ENCODE measurements at places on chromosomes 6 and 20.

- no peak for DNase-seq
These were observed 72.4 kb upstream of the XRN2 start for GRCh38 chr20:21230686-21231085.

- no peak for DNase-seq
These were observed 14.7 kb downstream of the UQCC2 start for GRCh38 chr6:33696548-33697518.

- DNase-seq = no peak
These were observed 87.6 kb upstream of the MC3R start for GRCh38 chr20:56160956-56161355.

GRCh38 chr6:101662111-101662897, 268.8 kb downstream of the GRIK2 start:
- no peak for DNase-seq

DNA sequence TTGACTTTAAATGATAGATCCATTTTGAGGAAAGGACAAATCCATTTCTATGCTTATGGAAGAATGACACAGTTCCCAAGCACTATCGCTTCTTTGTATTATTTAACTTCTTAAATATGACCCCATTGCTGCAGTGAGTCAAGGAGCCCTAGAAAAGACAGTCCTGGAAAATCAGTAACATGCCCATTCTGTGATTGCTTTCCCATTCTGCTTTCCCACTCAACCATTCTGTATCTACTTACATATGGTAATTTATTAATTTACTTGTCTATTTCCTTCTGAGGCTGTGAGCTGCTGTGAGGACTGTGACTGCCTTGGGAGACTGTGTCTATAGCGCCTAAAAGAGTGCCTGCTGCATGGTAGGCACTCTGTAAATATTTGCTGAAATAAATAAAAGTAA, 85.4 kb upstream of the TMEM30A start:
- DNase-seq = no peak

- no peak for DNase-seq
These were observed 6.6 kb downstream of the HTR1E start for GRCh38 chr6:86943819-86944407.

GRCh38 chr6:117508450-117508971, 26.0 kb downstream of the DCBLD1 start:
- no peak for DNase-seq

- no peak for DNase-seq
These were observed 443.9 kb downstream of the CDKAL1 start for GRCh38 chr6:20978151-20978614.

DNA sequence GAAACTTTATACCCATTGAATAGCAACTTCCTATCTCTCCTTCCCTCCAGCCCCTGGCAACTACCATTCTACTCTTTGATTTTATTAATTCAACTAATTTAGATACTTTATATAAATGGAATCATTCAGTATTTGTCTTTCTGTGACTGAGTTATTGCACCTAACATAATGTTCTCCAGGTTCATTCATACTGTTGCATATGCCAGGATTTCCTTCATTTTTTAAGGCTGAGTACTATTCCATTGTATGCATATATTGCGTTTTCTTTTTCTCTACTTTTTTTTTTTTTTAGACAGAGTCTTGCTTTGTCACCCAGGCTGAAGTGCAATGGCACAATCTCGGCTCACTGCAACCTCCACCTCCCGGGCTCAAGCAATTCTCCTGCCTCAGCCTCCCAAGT, 49.5 kb upstream of the BEND6 start:
- no peak for DNase-seq

DNA sequence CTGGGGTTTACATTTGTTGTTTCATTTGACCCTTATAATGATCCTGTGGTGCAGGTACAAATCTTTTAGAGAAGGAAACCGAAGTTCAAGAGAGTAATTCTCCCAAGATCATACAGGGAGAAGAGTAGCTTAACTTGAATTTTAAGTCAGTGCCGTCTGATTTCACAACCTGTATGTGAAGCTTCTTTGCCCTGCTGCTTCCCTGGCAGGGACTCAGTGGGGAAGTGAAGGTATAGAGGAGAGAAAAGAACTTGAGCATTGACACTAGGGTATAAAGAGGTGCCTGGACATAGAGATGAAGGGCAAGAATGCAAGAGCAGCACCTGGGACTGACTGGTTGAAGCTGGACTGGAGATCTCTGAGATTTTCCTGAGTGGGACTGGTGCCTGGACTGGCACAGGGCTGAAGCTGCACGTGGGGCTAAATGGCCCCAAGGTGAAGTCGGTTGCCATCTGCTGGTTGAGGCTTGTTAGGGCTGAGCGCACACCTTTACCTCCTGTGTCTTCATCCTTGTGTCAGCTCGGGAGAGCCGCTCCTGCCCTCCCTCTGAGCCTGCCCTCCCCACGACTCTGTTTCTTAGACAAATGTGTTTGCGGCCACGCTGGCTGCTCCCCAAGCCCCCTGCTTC, 41.8 kb downstream of the FARS2 start:
- DNase-seq = peak; percentile 17

- no peak for DNase-seq
These were observed 1.2 kb upstream of the NTSR1 start for GRCh38 chr20:62707276-62707920.

DNA sequence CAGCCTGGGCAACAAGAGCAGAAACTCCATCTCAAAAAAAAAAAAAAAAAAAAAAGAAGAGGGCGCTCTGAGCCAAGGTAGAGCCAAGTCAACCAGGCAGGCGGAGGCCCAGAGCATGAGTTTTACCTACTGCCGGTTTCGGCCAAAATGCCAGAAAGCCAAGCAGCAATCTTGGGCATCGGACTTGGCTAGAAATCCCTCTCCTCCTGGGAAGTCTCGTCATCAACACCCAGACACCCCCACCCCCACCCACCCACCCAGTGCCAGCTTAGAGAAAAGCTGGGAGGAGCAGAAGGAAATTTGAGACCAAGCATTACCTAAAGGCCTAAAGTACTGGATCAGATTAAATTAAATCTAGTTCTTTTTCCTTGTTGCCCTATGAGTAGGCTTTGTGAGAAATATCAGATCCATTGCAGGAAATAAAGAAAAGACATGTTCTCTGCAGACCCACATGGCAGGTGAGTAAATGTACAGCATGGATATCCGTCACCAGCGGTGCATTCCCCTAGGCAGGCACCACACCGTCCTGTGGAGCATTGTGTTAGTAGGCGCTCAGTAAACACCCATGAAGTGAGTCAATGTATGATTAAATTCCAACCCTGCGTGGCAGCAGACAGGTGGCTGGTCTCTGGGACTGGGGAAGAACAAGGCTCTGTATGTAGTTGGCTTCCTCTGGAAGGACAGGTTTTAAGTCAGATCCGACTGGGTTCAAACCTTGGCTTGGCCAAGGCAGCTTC, 21.0 kb downstream of the RIPOR3 start:
- no peak for DNase-seq

DNA sequence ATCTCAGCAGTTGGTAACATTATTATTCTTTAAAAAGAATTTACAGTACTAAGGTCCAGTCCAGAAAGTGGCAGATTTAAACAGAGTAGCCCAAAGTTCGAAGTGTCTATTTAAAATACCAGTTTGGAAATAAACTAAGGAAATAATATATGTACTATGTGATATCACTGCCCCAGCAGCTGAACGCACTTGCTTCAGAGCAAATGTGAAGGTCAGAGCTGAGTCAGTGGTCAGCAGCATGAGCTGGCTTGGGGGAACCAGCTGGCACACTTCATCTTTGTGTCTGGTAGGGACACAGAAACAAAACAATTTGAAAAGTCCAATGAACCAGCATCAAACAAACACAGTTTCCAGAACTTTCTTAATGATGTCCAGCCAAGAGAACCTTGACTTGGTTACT, 15.4 kb downstream of the TMEM14B start:
- DNase-seq = no peak

DNA sequence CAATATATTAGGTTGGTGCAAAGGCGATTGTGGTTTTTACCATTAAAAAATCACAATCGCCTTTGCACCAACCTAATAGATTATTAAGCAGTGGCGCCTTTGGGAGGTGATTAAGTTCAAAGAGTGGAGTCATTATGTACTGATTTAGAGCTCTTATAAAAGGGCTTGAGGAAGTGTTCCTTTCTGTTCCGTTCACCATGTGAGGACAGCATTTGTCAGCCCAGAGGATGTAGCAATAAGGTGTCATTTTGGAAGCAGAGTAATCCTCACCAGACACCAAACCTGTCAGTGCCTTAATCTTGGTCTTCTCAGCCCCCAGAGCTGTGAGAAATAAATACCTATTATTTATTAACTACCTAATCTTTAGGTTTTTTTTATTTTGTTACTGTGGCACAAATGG, 542.1 kb upstream of the MAN1A1 start:
- DNase-seq = no peak

DNA sequence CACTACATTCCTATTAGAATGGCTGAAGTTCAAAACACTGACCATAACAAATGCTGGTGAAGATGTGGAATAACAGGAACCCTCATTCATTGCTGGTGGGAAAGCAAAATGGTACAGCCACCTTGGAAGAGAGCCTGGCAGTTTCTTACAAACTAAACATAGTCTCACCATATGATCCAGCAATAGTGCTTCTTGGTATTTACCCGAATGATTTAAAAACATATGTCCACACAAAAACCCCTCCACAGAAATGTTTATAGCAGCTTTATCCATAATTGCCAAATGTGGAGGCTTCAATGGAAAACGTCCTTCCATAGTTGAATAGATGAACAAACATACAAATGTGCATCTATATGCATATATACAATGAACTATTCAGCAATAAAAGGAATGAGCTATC, 330.8 kb downstream of the BTBD3 start:
- DNase-seq = no peak

DNA sequence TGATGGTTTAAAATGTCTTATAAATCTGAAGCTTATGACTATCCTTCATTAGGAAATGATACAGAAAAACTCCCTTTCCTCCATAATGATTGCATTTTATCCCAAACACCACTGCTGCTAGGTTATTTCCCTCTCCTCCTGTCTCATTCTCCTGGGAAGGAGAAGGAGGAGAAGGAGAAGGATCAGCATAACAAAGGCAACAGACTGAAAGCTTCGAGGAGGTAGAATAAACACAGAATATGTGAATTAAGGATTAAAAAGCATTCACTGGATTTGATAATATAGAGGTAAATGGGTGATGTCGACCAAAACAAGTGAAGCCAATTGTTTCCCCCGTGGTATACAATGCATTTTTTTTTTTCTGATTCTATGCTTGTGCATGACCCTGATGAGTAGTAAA, 82.0 kb downstream of the WASF1 start:
- DNase-seq = no peak

DNA sequence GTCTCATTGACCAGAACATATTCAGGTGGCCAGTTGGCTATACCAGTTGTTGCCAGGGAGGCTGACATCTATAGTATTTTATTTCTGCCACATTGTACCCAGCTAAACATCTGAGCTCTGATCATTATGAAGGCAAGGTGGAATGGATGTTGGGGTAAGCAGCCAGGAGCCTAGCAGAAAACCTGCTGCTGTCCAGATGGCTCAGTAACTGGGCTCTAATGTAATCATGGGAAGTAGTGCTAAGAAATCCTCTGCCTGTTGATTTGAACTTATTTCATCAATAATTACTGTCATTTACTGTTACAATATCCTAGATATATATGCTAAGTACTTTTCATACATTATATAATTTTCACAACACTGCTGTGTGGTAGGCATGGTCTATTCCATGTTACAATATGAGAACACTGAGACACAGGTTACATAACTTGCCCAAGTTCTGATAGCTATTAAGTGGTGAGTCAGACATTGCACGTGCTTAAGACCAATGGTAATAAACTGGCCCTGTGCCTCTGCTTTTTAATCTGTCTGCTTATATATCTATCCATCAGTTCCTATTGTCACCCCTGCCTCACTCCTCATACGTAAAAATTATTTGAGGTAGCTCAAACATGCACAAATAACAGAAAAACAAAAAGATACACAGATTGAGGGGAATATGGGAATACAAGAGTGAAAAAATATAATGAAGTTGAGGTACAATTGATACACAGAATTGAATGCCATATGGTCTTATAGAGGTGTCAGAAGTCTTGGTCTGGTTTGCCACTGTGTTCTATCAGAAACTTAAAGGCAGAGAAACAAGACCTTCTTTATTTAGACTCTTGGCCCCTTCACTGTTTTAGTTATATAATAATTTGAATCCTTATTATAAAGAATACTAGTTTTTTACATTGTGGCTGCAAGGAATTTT, 25.2 kb downstream of the TBPL1 start:
- no peak for DNase-seq

- no peak for DNase-seq
These were observed 65.7 kb downstream of the SCP2D1 start for GRCh38 chr20:18879262-18879661.

GRCh38 chr6:109019911-109020310, 74.7 kb downstream of the SESN1 start:
- DNase-seq = no peak

GRCh38 chr6:3843379-3844096, 5.6 kb upstream of the FAM50B start:
- DNase-seq = no peak

- no peak for DNase-seq
These were observed 9.3 kb downstream of the TRAPPC3L start for GRCh38 chr6:116536216-116536621.

DNA sequence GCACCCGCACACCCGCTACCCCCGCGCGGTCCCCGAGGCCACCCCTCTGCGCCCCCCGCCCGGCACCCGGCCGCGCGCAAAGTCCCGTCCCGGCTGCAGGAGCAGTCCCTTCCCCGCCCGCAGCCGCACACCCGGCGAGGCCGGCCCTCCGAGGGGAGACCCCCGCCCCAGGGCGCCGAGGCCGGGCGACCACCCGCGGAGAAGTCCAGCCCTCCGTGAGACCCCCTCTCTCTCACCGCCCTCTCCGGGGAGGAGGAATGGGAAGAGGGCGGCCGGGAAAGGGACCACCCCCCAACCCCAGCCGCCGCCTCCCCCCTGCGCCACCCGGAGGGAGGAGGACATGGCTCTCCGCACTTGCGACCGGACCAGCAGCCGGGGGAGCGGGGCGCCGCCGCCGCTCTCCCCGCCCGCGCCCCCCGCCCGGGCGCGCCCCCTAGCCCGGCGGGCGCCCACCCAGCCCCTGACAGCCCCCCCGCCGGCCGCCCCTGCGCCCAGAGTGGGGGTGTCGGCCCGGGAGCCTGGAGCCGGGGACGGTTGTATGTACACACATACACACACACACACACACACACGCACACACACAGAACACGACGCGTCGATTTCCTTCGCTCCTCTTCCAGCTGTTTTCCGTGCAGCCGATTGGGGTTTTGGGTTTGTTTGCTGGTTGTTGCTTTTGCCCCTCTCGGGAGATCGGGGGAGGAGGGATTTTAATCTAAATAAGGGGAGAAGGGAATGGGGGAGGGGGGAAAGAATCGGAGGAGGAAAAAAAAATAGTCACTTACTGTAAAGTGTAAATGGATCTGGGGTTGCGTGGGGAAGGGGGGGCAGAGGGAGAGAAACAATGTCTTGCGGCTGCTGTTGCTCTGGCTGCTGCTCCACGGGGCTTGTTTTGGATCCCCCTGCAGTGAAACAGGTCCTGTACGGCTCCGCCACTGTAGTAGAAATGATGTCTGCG, at the start of gene ATXN1:
Gene ATXN1, minus strand, starts transcription at position 945 of the 955 bp plus-strand sequence.
- DNase-seq = peak; percentile 38

- DNase-seq = no peak
These were observed 259.9 kb upstream of the SASH1 start for GRCh38 chr6:148082696-148083095.

- no peak for DNase-seq
These were observed 16.7 kb downstream of the PLAGL2 start for GRCh38 chr20:32190616-32191415.
